NCI-H1694 (cell line): ENCODE measurements at places on chromosomes 16 and 17.
A peak's percentile ranks its signal among the peaks of the same experiment; 100 is the strongest.

DNA sequence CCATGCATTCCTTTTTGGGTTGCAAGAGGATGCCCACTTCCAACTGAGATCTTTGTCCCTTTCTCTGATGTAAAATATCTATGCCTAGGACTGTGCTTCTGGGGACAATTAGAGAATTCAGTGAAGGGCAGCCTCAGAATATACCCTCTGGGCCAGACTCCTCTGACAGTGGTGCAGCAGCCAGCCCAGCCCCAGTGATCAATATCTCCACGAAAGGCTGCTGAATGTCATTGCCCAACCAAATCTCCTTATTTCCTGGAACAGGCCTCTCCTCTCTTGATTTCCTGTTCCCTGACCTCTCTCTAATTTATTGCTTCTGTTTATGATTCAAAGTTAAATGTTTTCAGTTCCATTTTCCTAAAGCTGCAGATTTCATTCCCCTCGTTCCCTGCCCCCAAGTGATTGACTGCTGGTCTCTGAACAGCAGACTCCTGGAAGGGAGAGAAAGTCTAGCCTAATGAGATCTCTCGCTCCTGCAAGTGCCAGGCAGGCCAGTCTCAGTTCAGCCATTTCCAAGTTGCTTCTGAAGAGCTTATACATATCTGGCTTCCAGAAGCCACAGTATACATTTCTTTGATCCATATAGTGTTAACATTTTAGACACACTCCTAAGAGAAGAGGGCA lies 104.4 kb upstream of the SALL1 start:
- no peak for DNase-seq

GRCh38 chr16:70736465-70737376 lies 50.9 kb upstream of the MTSS2 start:
- no peak for DNase-seq

- DNase-seq: peak; percentile 43
Measured at GRCh38 chr17:76791053-76791980, 53.4 kb downstream of the MFSD11 start.

- no peak for DNase-seq
Measured at GRCh38 chr17:13777003-13777402, 175.3 kb upstream of the HS3ST3A1 start.
